ENCODE measurements at places on chromosomes 16 and 17. TPM values are rescaled to one million over a fixed set of nuclear protein-coding genes. Genes with fewer than 3 reads are reported as not detected.

The CSF3 gene
- not detected for total RNA-seq

The TLCD2 gene
- 3.6 TPM for total RNA-seq

The CA7 gene
- 1.9 TPM for total RNA-seq

DNA sequence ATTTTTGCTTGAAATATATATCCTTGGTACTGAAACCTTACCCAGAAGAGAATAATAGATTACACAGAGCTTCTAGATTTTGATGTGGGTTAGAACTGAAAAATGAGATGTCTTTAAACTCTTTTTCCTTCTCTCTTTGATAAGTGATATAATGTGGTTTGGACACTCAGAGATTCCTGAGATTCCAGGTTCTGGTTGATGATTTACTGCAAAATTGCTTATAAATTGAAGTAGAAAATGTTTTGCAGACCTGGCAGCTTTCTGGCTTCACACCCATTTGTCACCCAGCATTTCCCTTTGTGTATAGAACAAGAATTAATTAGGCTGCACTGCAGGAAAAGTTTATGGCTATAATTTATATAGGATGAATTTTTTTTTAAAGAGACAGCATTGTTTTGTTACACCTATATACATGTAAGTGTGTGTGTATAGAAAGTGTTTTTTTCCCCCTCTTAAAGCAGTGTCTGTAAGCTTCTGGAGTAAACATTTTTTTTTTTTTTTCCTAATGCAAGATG is 23.5 kb downstream of the AATF start:
- no peak for DNase-seq

DNA sequence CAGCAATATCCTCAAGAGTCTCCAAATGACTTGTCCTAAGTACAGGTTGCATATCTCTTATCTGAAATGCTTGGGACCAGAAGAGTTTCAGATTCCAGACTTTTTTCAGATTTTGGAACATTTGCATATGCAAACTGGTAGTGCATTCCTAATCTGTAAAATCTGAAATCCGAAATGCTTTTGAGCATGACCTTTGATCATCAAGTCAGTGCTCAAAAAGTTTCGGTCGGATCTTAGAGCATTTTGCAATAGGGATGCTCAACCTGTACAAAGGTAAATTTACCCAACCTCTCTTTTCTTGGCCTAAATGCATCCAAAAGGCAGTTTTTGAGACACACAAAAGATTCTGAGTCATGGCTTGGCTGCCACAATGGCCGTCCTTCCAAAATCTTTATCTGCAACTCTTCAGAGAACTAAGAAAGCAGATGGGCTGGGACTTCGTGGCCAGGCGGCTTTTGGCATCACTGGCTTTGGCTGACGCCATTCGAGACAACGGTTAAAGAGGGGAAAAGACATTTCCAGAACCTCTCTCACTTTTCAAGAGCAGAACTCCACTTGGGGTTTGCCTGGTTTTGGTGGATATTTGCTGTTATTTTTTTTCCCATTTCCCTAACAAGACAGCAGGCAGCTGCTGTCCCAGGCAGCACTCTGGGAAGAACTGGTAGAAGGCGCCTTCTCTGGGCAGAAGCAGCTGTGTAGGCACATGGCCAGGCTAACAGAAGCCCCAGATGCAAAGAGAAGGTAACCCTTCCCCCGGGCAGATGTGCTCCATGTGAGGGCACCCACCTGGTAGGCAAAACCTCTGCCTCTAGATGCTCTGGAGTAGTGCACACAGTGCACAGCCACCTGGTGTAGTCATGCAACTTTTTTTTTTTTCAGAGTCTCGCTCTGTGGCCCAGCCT is 8.9 kb downstream of the CPPED1 start:
- no peak for DNase-seq

DNA sequence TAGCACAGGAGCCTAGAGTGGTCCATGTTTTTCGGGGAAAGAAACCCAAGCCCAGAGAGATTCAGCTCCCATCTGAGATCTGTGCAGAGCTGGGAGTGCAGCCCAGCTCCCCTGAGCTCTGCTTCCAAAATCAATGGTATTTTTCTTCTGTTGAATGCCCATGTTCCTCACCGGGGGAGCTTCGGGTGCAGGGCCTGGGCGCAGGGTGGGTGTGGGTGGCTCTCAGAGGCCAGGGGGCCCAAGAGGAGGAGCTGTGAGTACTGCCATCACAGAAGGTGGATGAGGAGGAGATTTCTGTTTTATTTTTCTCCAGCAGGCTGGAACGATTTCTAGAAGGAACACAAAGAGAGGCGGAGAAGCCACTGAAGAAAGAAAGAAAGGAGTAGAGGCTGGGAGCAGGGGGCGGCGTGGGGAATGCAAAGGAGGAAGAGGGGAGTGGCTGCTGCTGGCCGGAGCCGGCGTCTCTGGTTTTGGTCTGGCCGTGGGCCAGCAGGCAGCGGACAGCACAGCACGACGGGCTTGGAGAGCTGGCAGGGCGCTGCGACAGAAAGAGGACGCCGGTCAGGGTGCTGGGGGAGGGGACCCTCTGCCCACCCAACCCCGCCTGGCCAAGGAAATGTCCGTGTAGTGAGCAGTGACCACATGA is 76.2 kb upstream of the KSR1 start:
- DNase-seq, result peak; percentile 85

DNA sequence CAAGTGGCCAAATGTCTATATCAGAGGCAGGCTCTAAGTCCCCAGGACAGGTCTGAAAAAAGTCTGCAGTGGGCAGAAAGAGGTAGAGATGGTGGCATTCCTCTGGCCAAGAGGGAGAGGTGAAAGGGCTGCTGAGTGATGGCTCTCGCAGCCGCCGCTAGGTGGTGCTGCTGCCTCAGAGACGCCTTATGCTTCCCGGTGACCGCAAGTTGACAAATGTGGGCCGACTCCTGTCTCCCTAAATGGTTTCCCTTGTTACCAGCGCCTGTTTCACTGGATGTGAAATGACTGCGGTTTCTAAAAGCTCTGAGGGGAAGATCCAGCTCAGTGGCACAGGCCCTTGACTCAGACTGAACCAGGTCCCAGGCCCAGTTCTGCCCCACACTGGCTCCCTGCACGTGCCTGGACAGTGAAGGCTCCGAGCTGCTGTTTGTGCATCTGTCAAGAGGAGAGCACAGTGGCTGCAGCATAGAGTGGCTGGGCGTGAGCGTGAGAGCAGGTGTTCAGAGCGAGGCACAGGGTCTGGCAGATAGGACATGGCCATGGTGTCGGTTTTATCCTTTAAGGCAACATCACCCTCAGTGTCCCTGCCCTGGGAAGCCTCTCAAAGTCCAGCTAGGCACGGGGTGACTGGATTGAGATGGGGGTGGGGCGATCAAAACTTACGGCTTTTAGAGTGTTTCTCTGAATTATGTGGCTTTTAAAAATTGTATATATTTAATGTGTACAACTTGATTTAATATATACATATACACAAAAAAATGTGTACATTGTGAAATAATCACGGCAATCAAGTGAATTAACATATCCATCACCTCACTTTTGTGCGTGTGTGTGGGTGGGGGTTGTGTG is 19.9 kb downstream of the CLEC16A start:
- peak; percentile 89 for DNase-seq

GRCh38 chr16:31243734-31244670 is 15.8 kb upstream of the ITGAM start:
- DNase-seq, result no peak

GRCh38 chr17:33046361-33047255 is 55.0 kb downstream of the SPACA3 start:
- DNase-seq, result no peak

GRCh38 chr17:1643999-1644492 is 1.5 kb downstream of the SCARF1 start:
- no peak for DNase-seq

- no peak for DNase-seq
Observed at GRCh38 chr17:72545766-72546165, 424.9 kb downstream of the SOX9 start.

- no peak for DNase-seq
Observed at GRCh38 chr17:41263212-41263611, 2.0 kb upstream of the KRTAP9-6 start.

DNA sequence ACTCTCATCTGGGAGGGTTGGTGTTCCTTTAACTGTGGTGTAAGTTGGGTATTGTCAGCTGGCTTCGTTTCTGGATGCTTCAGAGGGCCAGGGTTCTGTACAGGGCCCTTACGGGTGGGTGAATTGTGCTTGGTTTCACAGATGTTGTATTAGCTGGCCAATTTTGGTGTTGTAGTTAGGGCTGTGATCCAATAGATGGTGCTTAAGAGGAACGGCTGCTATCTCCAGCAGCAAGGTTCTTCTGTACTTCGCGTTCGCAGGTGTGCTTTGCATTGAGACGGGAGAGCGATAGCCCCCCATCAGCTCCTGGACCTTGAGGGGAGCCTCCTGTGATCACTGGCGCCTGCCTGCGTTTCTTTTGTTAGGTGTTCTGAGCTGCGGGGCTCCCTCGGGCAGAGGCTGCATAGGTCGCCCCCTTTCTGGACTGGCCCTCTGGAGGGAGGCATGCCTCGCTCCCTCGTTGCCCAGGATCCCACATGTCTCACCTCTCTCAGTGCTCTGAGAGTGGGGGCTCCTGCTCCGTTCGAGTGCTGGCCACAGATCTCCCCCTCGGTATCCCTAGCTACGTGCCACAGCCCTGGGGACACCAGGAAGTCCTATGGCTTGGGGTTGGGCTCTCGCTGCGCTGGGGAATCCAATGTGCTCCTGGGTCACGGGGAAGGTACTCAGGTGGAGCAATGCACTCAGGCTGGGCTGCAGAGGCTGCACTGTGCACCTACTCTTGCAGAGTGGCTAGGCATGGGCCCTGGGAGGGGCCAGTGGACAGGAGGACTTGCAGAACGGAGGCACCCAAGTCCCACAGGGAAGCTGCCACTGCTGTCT is 837 bp upstream of the PRDM7 start:
- DNase-seq, result no peak

DNA sequence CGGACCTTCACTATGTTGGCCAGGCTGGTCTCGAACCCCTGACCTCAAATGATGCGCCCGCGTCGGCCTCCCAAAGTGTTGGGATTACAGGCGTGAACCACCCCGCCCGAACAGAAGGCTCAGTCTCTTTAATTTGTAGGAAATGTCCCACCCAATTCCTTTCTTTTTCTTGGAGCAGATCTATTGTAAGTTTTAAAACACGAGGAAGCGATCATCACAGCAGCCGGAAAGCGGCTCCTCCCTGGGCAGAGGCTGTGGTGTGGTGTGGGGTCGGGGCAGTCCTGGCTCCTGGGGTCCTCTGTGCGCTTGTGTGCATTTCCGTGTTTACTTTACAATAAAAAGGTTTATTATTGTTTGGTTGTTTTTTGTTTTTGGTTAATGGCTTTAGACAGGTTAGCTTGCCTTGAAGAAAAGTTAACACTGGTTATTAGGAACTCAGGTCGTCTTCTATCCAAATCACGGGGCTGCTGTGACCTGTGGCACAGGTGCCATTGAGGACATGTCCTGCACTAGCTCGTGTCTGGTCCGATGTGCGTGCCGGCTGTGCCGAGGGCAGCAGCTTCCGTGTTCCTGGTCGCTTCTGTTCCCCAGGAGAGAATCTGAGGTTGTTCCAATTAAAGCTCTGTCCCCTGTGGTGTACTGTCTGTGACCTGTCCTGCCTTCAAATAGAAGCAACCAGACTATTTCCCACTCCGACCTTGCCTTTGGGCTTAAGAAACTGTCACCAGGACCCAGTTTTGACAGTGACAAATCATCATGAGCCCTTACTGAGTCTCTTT is 83.1 kb downstream of the SEC14L1 start:
- DNase-seq, result no peak

Measured in sigmoid colon (tissue), 7 donors.